NCI-H2107 (cell line): ENCODE measurements at places on chromosomes 1 and 21.
A peak's percentile ranks its signal among the peaks of the same experiment; 100 is the strongest.

- peak; percentile 86 for DNase-seq
Measured at GRCh38 chr1:155859881-155860871, 809 bp downstream of the SYT11 start.

DNA sequence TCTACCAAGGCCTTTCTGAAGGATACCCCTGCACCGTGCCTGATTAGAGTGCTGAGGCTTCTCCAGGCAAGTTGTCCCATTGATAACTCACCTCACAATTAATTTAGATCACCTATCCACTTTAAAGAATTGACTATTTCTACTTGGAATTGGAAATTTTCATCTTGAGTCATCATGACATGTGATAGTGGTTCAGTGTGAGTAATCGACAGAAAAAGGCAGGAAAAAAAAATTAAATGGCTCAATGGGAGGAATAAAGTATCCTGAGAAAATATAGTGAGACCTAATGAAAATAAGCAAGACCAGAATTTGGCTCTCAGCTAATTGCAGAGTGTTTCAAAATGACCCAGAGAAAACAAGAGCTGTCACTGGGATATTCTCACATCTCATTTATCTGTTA, 222.4 kb upstream of the C8B start:
- DNase-seq: no peak

DNA sequence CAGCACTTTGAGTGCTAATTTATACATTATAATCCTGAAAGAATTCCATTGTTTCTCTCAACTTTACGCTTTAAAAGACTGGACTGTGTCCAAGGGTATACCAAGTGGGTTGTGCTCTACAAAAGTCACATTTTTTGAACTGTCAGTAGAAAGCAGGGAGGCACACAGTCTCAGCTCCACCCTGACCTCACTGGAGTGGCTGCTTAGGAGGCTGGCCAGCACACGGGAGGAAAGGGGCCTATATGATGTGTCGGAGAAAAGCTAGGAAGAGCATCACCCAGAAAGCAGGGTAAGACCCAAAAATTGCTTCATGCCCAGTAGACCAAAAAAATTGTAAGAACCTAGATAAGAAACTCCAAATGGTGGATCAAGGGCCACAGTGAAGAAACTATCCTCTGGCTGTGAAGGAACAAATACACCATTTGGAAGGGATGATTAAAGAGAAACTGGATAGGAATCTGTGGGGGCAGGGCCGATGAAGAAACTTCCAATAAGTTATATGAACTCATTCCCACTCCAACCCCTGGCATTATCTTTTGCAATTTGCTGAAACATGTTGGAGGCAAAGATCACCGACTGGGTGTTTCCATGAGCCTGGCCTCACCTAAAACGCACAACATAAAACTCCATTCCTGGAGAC, 1.9 kb downstream of the S100A10 start:
- no peak for DNase-seq

GRCh38 chr1:85274969-85275453, 1.4 kb downstream of the BCL10 start:
- no peak for DNase-seq

GRCh38 chr1:119108988-119109387, 31.5 kb downstream of the WARS2 start:
- DNase-seq: no peak

- no peak for DNase-seq
Measured at GRCh38 chr1:191671236-191671635, 487.0 kb upstream of the RGS18 start.

- no peak for DNase-seq
Measured at GRCh38 chr1:87864676-87865075, 536.0 kb downstream of the LMO4 start.

GRCh38 chr21:45454926-45455673, 50.1 kb downstream of the COL18A1 start:
- DNase-seq: no peak

DNA sequence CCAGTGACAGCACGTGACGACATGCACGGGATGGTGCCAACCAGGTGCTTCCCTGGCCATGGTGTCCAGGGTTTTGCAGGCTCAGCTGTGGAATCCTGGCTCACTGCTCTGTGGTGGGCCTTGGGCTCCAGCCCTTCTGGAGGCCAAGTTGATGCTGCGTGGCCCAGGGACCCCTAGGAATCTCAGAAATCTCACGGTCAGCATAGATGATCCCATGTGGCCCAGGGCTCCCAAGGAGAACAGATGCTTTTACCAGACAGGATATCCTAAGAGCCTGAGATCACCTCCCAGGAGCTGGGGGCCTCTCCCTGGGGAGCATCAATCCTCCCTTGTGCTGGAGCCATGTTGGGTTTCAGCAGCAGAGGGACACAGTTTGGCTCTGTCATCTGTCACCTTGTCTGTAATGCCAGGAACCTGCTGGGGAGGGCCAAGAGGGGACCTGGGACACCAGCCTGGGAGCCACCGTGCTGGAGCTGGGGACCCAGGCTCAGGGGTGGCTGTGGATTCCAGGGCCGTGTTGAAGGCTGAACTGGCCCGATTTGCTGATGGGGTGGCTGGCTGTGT, 63.9 kb downstream of the TRIM11 start:
- DNase-seq: no peak

DNA sequence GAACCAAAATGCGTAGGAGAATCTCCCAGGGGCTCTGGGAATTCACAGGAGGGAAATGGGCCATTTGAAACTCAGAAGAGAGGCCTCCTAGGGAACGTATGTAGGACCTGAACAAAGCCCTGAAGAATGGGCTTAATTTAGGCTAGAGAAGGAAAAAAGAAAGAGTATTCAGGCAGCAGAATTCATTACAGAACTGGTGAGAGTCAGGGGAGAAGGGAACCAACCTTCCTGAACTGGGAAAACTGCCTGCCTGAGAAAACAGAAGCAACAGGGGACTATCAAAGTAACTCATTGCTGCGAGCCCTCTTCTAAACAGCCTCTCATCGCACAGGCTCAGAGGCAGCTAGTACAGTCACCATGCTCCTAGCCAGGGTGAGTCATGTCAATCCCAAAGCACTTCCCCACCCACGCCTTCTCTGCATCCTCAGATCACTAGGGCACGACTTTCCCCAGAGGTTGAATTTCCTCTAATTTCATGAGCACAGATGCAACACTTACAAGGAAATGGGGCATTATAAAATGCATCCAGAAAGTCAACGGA, 98.1 kb downstream of the ADSS2 start:
- no peak for DNase-seq

GRCh38 chr1:29638281-29638680, 402.0 kb downstream of the PTPRU start:
- no peak for DNase-seq
